ENCODE measurements at places on chromosomes 7 and 10.

DNA sequence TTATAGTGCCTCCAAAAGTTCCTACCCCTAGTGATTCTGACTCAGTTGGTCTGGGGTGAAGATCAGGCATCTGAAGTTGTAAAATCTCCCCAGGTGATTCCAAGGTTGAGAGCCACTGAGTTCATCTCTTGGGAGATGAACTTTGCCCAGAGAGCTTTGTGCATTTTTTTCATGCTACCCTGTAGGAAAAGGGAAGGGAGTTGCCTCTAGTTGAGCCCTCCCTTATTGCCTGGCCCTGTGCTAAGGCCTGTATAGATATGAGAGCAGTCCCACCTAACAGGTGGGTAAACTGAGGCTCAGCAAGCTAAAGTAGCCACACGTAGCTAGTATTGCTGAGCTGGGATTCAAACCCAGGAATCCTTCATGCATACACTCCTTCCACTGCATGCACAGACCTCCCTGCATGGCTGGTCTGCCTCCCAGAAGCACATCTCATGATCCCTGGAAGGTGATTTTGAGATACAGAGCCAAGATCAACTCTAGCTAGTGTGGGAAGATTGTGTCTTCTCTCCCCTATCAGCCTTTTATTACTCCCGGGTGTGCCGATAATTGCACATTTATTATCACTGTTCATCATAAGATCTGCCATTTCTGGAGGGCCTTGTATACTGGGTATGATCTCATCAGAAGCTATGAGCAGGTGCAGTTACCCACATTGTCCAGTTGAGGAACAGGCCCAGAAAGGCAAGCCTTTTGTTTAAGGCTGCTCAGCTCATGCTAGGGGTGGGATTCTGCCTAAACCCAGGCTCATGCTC is 47.0 kb downstream of the TBATA start:
- peak; percentile 27 for DNase-seq

DNA sequence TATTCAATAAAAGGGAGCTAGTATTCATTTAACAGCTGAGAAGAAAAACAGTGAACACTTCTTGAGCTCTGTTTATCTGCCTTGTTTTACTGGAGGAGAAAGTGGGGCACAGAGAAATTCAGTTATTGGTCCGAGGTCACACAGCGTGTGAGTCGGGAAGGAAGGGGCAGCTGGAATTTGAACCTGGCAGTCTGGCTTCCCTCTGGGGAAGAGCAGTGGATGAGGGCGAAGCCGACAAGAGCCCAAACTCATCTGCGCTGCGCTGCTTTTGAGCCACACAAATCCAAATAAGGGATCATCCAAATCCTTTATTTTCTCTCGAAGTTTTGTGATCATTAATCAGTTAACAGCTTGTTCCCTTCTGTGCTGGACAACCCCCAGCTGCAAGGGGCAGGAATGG is 23.7 kb upstream of the PFKFB3 start:
- no peak for DNase-seq

- no peak for DNase-seq
Observed at GRCh38 chr7:139906879-139907278, 77.8 kb downstream of the TBXAS1 start.

DNA sequence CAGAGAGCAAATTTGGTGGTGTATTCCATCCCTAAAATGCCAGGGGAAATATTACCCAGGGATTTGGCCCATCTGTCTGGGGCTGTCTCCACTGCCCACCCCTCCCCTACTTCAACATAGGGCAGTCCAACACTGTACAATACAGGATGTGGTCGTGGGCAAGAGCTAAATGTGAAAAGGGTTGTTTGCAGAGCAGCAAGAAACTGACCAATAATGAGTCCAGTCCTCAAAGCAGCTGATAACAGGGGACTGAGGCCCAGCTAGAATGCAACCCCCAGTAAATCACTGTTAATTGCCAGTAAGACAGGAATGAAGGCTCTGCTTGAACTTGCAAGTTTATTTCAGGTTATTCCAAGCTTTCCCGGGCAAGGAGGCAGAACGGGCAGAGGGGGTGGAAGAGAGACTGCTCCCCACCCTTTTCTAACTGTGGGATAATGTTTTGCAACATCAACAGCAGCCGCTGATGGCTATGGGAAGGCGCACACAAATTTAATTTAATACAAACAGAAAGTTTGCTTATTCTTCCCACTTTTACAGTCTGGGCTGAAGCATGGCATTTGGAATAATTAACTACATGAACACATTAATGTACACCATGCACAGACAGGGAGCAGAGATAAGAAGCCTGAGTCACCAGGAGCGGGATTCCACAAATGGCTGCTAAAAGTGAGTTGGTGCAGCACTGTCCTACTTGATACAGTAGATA is 36.8 kb downstream of the AFAP1L2 start:
- DNase-seq = peak; percentile 33

DNA sequence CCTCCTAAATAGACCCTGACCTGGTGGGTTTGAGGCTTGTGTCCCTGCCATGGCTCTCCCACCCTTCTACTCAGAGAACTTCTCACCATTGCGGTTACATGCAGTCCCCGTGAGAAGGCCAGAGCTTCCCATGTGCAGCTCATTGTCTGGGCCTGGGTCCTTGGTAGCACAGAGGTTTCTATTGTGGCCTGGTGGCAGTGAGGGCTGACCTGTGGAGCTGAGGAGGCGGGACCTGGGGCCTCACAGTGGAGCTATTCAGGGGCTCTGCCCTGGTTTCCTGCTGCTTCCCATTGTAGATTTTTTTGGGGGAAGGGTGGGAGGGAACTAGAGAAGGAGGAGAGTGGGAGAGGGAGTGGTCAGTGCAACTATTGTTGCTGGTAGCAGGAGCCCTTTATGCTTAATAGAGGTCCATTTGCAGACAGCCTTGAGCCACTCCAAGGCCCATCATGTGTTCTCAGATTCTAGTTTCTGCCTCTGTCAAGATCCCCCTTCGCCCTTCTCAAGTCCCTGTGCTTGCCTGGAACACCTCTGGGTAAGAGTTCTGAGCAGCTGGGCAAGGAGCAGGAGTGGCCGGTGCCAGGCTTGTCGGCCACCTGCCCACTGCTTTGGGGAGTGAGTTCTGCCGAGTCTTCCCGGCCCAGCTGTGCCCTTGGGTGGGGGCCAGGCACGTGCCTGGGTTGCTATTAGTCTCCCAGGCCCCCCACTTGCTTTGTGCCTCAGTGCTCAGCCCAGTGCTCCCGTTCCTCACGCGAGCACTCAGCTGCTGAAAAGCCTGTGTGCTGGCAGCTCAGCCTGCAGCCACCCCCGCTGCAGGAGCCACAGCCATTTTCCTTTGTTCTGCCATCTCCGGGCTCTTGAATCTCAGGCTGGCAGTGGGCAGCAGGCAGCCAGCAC is 10.7 kb downstream of the TSPAN14 start:
- DNase-seq = peak; percentile 50

- no peak for DNase-seq
Observed at GRCh38 chr10:4939224-4940072, 23.8 kb upstream of the AKR1C1 start.

- no peak for DNase-seq
Observed at GRCh38 chr7:95922191-95922590, 149.8 kb downstream of the DYNC1I1 start.

DNA sequence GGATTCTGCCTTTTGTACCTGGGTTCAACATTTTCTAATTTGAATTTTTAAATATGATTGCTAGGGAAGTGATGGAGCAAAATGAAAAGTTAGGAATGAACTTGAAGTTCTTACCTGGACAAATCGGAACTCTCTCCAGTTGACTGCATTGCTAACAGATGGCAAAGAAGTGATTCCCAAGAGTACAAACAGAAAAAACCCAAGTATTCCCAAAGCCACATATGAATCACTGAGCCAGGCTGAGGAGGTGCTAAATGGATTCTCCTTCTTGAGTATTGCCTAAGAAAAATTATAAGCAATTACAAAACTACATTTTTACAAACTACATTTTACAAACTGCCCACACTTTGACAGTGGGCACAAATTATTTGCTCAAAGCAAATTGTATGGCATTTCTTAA is 25.9 kb downstream of the STEAP4 start:
- DNase-seq = no peak

- peak; percentile 60 for DNase-seq
Observed at GRCh38 chr7:151086802-151087244, 548 bp downstream of the AGAP3 start.

- no peak for DNase-seq
Observed at GRCh38 chr10:34922138-34922537, 107.0 kb upstream of the PARD3 start.

GRCh38 chr10:78301891-78302738 is 268.5 kb downstream of the RPS24 start:
- DNase-seq = no peak

GRCh38 chr7:159047536-159047935 is 97.1 kb downstream of the VIPR2 start:
- DNase-seq = no peak

- DNase-seq = no peak
Observed at GRCh38 chr7:44650772-44651171, 44.3 kb downstream of the OGDH start.

DNA sequence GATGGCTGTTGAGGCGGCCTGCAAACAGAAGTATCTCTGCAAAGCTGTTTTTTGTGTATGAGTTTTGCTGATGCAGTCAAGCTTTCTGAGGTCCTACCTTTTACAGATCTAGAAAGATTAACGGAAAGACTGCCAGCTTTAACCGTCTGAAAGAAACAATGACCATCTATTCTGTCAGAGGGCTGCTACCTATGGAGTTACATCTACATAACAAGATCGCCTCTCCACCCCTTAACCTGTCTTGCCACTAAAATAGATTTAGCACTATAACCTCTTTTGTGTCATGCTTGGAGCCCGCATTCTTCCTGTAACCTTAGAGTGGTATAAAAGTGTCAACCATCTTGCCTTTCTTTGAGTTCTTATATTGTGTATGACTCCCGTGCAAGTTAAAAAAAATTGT is 291.2 kb downstream of the POM121L12 start:
- DNase-seq = no peak

GRCh38 chr7:134892963-134893362 is 93.3 kb upstream of the AGBL3 start:
- no peak for DNase-seq

DNA sequence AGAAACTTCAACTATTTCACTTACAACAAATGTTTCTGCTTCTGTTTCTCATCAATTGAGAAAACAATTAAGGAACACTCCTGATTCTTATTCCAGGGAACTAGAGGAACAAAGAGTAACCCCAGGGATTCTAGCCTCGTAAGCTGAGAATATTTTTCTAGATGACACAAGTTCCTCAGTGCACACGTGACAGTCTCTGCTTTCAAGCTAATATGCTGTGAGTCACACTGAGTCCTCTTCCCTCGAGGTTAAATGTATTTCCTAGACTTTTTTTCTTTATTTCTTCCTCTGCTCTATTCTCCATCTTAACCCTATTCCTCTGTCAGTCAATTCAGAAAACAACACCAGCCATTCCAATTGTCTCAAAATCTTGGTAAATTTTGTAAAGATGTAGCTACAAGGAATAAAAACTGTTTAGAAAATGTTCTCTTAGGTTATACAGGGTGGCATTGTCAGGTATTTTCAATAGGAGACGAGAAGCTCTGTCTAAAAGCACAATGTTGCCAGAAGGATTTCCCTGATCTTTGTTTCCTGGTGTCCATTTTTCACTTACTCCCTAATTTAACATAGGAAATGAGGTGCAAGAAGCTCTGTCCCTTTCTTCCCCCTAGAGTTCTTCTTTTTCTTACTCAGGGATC is 5.8 kb upstream of the C1GALT1 start:
- DNase-seq = peak; percentile 43

GRCh38 chr10:62839590-62839989 is 23.4 kb upstream of the EGR2 start:
- DNase-seq = no peak

All from hepatic stellate cell (primary cell).